ENCODE measurements at places on chromosomes 6 and 20.

- DNase-seq: no peak
Measured at GRCh38 chr6:101543796-101544195, 150.3 kb downstream of the GRIK2 start.

GRCh38 chr6:52513464-52513863 is 63.4 kb downstream of the TRAM2 start:
- DNase-seq: no peak

- no peak for DNase-seq
Measured at GRCh38 chr6:105191351-105191750, 11.5 kb upstream of the POPDC3 start.

DNA sequence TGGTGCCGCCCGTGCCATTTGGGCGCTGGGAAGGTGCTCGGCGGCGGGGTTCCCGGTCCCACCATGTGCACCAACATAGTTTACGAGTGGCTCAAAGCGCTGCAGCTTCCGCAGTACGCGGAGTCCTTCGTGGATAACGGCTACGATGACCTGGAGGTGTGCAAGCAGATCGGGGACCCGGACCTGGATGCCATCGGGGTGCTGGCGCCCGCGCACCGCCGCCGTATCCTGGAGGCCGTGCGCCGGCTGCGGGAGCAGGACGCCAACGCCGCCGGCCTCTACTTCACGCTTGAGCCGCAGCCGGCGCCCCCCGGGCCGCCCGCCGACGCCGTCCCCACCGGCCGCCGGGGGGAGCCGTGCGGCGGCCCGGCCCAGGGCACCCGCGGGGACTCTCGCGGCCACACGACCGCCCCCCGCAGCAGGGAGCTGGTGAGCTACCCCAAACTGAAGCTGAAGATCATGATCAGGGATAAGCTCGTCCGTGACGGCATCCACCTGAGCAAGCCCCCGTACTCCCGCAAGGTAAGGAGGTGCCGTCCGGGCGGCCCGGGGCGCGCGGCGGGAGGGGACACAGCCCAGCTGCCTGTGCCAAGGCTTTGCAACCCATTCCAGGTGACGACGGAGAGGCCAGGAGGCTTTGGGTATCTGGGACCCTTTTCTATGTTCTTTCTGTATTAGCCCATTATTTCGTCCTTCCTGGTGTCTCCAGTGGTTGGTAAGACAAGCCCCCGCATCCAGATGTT is 547 bp downstream of the SAMD5 start:
- no peak for DNase-seq

- no peak for DNase-seq
Measured at GRCh38 chr6:16737925-16738324, 23.3 kb downstream of the ATXN1 start.

DNA sequence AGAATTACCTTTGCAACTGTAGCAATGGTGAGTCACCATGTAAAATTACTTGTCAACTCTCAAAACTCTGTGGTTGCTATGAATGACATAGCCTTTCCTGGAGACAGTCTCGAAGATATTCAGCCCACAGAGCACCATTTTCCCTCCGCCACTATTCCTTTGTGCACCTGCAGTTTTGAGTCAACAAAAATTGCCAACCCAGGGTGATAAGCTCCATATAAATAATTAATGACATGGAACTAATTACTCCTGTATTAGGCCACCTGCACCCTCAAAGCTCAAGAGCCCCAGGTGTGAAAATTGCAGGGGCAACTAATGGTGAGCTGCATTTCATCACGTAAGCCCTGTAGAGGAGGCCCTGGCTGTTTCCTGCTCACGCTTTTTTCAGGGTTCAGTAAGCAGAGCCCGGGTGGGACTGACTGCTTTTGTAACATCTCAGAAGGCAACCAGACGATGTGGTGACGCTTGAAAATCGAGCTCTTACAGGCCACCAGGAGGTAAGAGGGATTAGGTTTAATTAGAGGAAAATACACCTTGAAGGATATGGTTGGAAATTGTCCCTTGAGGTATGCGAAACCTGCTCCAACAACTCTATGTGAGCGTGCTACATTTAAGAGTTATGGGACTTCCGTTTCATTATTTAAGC is 70.8 kb downstream of the BMP2 start:
- DNase-seq: no peak

- no peak for DNase-seq
Measured at GRCh38 chr20:40452758-40453157, 236.3 kb downstream of the MAFB start.

GRCh38 chr6:89180971-89181370 is 35.1 kb downstream of the PM20D2 start:
- DNase-seq: no peak

DNA sequence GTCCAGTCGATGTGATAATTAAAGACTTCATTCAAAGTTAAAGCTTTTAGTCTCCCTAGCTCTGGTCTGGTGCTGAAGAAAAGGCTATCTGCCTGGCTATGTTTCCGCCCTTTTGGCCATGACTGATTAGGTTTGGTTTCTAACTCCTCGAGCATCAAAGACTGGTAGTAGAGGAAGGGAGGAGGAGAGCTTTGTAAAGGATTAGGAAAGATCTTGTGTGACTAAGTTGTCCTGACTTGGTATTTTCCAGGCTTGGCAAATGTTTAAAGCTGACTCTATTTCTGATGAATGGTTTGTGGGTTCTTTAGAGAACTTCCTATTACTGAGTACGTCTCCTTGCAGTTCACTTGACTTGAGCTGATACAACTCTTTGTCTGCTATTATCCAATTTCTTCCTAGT is 312.9 kb downstream of the GJA1 start:
- DNase-seq: no peak

DNA sequence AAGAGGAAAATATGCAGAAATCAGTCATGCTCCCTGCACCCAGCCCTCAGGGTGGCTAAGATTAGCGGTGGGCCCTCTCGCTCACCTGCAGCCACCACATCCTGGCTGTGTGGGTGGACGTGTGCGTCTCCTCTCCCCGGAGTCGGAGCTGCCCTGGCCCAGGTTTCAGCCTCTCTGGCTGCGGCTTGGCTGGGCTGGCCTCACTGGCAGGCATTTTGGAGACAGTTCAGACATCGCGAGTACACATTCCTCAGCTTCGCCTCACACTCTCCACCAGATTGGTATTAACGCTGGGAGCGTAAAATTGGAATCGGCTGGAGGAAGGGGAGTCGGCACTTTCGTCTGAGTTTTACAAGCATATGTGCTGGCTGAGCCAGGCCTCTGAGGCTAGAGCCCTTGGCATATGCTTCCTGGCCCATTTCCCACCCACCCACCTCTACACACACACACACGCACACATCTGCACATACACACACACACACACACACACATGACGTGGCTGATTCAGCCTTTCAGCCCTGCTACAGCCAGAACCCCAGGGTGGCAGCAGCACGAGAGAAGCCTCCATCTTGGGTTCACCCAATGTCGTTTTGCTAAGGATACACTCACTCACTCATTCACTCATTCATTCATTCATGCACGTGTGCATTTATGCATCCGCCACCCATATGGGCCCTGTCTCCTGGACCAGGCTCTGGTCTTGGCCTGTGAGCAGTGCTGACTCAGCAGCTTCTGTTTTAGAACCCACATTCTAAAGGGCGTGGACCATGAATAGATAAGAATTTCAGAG is 42.9 kb downstream of the BCAS4 start:
- DNase-seq: no peak

DNA sequence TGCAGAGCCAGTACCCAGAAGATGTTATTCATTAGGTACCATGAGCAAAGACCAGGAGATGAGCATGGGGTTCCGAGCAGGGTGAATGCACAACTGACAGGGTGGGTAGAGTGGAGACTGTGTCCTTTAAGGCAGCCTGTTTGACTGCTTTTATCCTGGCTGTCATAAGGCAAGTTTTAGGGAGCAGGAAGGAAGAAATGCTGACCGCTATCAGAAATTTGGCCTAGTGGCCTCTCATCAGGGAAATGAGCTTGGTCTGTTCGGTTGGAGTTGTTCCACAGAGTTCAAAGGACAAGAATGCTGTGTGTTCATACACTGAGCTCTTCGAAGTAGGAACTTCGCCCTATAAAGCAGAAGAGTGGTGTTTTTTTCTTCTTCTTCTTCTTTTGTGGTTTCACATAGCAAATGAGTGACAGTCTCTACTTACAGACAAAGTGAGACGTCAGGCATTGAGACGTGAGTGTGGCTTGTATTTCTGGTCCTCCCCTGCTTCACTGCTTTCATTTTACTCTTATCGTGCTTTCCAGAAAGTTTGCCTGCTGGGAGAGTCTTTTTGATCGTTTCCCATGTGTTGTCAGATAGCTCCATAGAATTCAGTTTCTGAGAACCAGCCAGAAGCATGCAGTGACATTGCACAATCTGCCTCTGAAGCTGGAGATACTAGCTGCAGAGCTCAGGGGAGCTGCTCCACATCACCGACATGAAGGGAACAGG is at the start of gene CASS4:
TSS of gene CASS4 (plus strand) at position 502 of the 714 bp plus-strand sequence. CDS start at position 701, 199 bp downstream.
- DNase-seq: no peak

- no peak for DNase-seq
Measured at GRCh38 chr6:155587817-155588216, 132.2 kb upstream of the NOX3 start.

DNA sequence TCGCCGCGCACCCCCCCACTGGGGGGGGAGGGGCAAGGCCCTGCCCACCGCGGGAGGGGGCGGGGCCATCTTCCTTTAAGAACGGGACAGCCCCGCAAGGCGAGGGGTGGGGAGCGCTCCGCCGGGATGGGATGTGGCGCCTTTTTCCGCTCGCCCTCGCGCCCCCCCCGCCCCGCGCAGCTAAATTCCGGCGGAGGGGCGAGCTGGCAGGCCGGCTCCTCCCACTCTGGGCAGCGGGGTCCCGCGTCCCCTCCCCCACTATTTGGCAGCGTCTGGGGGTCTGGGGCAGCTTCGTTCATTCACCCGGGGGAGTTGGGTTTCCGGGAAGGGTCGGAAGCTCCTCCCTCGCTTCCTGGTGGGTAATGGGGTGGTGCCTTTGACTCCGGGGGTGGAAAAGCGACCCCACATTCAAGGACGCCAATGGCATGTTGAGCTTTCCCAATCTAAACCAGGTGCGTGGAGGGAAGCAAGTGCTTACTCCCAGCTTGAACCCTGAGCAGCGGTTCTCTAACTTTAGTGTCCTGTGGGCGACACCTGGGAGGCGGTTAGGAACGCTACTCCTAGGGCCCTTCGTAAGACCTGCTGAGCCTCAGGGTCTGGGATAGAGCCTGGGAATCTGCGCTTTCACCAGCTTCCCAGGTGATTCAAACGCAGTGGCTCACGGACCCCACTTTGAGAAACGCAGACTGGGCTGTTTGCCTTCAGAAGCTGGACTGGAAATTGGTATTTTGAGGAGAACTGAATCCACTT is 927 bp downstream of the ASXL1 start:
- DNase-seq: peak; percentile 70

DNA sequence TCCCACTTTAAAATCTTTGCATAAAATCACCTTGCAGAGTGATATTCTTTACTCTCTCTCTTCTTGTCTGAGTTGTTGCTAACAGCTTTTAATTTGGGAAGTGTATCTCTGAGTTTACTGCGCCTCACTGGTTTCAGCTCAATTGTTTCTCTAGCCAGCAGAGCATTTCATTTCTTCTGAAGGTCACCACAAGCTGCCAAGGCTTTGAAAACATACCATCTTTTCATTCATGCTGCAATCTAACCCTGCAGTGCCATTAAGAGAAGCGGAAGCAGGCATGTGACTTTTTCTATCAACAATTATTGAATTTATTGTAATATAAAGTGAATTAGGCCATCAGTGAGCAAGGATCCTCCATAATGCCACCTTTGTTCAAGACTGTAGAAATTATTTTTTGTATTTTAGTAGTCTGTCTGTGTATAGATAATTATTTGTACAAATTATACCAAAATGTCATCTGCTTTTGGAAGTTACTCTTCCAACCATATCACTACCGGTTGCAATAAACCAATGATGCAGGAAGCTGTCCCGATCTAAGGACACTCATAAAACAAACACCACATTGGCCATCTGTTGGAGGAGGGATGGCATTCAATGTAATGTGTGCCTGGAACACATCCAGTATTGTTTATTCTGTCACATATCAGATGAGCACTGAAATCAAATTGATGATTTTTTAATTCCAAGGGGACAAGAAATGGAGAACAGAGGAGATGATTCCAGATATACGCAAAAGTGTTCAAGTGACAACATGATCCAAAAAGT is 26.8 kb downstream of the HS3ST5 start:
- no peak for DNase-seq

- no peak for DNase-seq
Measured at GRCh38 chr6:133390168-133390567, 149.0 kb downstream of the EYA4 start.

DNA sequence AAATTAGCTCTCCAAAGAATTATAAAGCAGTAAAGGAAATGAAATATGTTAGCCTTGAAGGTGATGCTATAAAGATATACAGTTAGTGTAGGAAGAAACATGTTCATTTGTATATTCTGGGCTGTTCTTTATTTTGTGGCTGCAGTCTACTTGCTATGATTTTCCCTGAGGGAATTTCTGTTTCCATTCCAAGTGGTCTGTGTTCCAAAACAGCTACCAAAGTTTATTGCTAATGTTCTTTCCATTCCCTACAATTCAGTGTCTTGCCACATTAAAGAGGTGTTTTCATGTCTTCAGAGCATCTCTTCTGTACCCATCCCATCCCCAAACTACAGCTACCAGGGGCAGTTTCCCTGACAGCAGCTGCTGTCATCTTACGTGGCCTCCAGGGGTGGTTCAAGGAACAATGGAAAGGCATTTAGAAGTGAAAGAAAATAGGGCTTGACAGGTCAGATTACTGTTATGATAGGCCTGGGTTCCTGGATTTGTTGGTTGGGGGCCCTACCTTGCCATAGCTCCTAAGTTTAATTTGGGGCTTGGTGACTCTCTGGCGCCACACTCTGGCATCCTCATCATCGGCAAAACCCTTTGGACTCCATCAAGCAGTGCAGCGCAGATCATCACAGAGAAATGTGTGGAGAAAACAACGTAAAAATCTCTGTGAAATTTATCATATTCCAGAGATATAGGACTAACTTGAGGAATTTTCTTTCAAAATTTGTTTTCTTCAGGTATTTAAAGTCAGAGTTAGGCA is 33.8 kb upstream of the AIG1 start:
- DNase-seq: peak; percentile 14

GRCh38 chr6:56072856-56073255 is 174.5 kb downstream of the COL21A1 start:
- no peak for DNase-seq

GRCh38 chr20:3446779-3447178 is 24.0 kb upstream of the ATRN start:
- DNase-seq: no peak

GRCh38 chr6:31158140-31158862 is at the start of gene TCF19:
Gene TCF19, plus strand, starts transcription at chr6:31158589. Its CDS starts 881 bp downstream, at chr6:31159470.
- DNase-seq: peak; percentile 96

DNA sequence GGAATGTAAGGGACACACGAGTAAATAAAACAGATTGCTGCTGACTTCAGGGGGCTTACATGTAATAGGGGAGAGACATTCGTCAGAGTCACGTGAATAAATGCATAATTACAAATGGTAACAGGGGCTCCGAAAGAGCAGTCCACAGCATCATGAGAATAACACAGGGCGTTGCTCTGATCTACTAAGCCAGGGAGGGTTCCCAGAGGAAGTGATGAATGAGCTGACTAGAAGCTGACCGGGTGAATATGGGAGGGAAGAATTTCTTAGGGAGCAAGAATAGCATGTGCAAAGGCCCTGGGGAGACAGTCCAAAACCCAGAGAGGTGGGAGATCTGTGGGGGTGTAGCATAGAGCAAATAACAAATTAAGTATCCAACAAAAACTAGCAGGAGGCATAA is 2.4 kb downstream of the BPI start:
- no peak for DNase-seq

- no peak for DNase-seq
Measured at GRCh38 chr6:170074435-170074834, 216.4 kb downstream of the DLL1 start.

Data from stimulated activated CD8-positive, alpha-beta memory T cell treated with anti-CD3 and anti-CD28 coated beads, Interleukin-2, amount 100 ng/mL, for 48 hours (primary cell).